Common myeloid progenitor, CD34-positive (primary cell): ENCODE measurements at places on chromosomes 7 and 10.
A peak's percentile ranks its signal among the peaks of the same experiment; 100 is the strongest.

DNA sequence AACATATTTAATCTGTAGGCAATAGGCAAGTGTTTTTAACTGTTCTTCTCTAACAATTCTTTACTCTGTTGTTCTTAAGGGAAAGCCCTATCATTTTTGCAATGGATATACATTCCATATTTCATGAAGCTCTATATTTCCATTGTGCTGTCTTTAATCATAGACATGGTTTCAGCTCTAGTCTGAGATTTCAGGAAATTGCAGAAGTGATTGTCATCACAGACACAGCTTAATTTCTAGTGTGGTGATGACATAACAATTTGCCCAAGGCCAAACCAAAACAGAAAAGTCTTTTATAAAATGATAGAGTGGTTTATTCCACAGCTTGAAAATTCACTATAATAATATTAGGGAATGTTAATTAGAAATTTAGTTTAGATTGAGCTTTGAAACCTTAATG, 494.1 kb upstream of the SEMA3A start:
- DNase-seq: peak; percentile 18

- DNase-seq: no peak
Measured at GRCh38 chr10:13946209-13946460, 359.4 kb downstream of the PRPF18 start.

DNA sequence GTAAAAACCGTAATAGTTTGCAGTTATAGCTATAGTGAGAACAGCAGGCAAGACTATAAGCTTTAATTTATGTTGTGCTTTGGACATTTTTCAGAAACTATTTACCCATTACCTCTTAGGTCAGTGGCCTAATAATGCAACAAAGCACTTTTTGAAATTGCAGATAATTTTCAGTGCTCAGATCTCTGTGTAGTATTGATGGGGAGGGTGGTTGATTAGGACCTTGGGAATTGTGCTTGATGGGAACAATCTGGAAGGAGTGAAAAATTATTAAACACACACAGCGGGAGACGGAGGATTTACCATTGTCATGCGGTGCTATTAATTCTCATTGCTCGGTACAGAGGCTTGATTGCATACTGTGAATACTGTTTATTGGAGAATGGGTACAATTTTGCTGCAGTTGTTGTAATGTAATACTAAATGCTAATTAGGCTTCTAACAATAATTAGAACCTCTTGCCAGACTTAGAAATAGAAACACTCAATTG, 304.8 kb downstream of the LRMDA start:
- no peak for DNase-seq

DNA sequence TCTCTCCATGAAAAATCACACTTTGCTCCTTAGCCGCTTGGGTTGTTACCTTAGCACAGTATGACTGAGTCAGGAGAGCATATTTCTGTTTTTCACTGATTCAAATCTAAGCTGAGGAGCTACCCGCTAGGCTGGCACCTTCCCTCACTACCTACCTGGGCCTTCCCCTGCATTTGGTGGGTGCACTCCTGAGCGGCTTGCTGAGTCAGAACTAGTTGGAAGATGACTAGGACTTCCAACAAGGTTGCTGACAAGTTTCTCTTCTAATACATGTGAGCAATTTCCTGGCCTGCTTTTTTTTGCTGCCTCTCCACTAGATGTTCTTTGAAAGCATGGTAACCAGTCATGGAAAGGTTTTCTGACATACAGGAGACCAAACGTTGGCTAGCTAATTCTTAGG, 43.8 kb upstream of the SEC61G start:
- DNase-seq: no peak

- DNase-seq: no peak
Measured at GRCh38 chr10:62096256-62096933, 172.2 kb downstream of the RTKN2 start.

DNA sequence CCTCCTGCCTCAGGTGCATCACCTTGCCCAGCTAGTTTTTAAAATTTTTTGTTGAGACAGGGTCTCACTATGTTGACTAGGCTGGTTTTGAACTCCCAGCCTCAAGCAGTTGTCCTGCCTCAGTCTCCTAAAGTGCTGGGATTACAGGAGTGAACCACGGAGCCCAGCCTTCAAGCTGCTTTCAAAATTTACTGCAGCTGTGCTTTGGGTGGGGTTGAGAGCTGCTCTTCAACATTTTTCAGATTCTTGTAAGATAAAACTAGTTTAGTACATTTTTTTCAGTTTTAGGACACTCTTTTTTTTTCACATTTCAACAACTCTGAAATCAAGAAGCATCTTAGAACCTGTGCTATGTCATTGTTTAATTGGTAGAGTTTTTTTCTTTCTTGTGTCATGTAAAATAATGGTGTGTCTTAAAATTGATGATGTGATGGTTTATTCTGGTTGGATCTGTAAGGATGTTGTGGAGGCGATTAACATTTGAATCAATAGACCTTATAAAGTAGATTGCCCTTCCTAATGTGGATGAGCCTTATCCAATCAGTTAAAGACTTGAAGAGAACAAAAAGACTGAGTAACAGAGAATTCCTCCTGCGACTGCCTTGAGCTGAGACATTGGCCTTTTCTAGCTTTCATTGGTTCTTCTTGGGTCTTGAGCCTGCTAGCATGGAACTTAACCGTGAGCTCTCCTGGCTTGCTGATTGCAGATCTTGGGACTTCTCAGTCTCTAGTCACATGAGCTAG, 13.5 kb downstream of the PLEKHA8 start:
- no peak for DNase-seq

GRCh38 chr7:78523930-78524329, 725.4 kb downstream of the PHTF2 start:
- DNase-seq: no peak

- DNase-seq: no peak
Measured at GRCh38 chr7:139559364-139560105, 36.0 kb downstream of the CLEC2L start.
